ENCODE measurements at places on chromosomes 11 and 22. TPM values are rescaled to one million over a fixed set of nuclear protein-coding genes. Genes with fewer than 3 reads are reported as not detected.

- DNase-seq = no peak
These were observed 6.3 kb upstream of the OSM start for GRCh38 chr22:30272781-30273601.

DNA sequence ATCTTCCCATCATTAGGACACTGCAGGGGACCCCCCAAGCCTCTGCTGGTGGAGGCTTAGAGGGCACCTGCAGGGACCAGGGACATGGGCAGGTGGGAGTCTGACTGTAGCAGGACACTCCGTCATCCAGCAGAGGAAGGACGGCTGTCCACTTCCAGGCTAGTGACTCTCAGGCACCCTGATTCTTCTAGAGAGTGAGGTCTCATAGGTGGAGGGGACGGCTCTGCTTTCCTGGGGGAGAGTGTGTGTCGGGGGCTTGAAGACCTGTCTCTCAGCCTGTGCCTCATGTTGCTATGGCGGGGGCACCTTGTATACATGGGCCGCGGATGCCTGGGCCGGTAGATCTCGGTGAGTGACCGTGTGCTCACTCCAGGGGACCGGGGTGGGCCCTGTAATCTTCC, 1116.6 kb downstream of the BRD1 start:
- DNase-seq = no peak

DENND5A gene
- 75.8 TPM for total RNA-seq

DNA sequence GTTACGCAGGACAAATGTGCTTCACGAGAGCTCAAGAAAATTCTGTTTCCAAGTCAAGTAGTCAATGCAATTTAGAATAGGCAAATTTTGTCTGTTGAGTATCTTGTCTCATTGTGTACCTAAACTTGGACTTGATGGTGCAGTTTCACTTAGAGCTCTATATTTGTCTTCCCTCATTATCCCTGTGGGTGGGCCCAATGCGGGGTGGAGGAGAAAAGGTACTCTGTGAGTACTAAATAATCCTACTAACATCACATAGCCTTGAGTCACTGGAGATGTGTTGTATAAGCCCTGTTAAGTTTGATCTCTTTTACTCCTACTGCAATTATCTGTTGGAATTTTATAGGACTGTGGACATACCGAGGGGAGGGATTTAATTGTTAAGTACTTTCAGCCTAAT, 331.2 kb downstream of the METTL15 start:
- DNase-seq = no peak

ZNF70 gene
- total RNA-seq = 5.9 TPM

- no peak for DNase-seq
These were observed 11.1 kb downstream of the RANGAP1 start for GRCh38 chr22:41274856-41275255.

DNA sequence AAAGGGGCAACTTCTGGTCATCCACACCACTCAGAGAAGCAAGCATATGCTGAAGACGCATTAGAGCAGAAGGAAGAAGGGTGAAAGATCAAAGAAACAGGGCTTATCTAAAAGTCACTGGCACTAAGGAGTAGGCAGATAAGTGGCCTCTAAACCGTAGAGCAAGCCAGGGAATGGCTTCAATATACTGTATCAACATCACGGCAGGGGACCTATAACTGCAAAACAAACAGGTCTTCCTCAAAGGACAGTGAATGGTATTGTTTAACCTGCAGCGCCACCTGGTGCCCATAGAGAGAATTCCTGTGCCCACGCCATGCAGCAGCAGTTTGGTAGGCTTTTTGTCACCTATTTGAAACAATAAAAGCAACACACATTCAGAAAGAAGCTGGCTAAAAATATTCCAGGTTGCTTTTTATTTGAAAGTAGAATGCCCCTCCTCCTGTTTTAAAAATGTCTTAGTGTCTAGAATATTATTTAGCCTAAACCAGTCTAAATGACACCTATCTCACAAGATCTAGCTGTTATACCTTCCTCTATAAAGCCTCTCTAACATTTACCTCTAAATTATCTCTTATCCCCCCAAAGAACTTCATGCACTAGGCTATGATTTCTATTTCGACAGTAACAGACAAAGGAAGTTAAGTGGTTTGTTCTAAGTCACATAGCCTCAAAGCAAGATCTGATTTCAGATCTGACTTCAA, 21.8 kb downstream of the SNX19 start:
- peak; percentile 72 for DNase-seq

GRCh38 chr11:95345651-95346050, 114.6 kb upstream of the SESN3 start:
- DNase-seq = no peak

DNA sequence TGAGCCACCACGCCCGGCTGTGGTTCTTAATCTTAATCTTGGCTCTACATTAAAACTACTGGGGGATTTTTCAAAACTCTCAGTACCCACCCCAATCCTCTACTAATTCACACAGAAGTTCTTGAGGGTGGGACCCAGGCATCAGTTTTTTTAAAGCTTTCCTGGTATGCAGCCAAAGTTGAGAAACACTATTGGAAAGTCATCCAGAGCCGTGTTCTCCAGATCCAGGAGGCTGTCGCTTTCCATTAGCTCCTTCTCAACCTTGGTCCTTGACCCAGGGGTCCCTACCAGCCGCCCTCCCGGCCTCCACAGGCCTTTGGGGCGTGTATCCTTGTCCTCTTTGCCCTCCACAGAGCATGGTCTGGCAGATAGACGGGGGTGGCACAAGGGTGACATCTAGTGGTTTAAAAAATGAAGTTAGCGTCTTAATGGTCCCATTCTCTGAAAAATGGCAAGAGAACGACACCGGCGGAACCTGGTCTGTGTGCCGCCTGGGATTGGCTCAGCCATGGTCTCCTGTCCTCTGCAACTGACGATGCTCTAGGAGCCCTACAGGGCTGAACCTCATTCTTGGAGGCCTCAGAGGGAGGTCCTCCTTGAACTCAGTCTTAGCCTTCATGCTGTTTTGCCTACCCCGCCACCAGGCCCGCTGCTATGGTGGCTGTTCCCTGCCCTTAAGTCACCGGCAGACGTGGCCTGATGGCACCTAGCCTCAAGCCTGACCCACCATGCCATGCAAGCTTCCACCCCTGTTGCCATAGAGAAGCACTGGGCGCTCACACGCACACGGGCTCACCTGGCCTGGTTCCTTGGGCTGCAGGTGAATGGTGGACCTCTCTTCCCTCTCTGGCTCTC, 152.0 kb upstream of the SYN3 start:
- DNase-seq = peak; percentile 39

GRCh38 chr22:46409631-46410210, 74.2 kb downstream of the TRMU start:
- no peak for DNase-seq

- no peak for DNase-seq
These were observed 976 bp downstream of the HBD start for GRCh38 chr11:5233307-5233706.

GRCh38 chr11:74677131-74677530, 54.1 kb downstream of the CHRDL2 start:
- no peak for DNase-seq

- DNase-seq = peak; percentile 2
These were observed at the start of gene MPPED2 for GRCh38 chr11:30586251-30587144. Gene MPPED2, minus strand, starts transcription at chr11:30586353. Its CDS starts 5,980 bp downstream, at chr11:30580373.

DNA sequence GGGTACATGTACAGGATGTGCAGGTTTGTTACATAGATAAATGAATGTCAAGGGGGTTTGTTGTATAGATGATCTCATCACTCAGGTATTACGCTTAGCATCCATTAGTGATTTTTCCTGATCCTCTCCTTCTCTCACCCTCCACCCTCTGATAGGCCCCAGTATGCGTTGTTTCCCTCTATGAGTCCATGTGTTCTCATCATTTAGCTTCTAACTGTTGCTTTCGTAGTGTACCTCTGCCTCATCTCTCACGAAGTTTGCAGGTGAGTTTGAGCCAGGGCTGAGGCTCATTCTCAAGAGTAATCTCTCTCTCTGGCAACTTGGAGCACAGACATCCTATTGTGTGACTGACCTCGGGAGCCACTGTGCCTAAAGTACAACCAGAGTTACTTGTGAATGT, 4.7 kb upstream of the HBE1 start:
- DNase-seq = no peak

GRCh38 chr22:23269441-23270211, 89.3 kb downstream of the BCR start:
- DNase-seq = no peak

MUC2 gene
- total RNA-seq = not detected

PRR33 gene
- not detected for total RNA-seq

GRCh38 chr11:131685906-131686305, 315.5 kb downstream of the NTM start:
- DNase-seq = no peak

DNA sequence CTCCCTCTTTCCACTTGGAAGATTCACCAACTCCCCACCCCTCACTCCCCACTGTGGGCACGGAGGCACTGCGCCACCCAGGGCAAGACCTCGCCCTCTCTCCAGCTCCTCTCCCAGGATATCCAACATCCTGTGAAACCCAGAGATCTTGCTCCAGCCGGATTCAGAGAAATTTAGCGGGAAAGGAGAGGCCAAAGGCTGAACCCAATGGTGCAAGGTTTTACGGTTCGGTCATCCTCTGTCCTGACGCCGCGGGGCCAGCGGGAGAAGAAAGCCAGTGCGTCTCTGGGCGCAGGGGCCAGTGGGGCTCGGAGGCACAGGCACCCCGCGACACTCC, 397 bp upstream of the CD44 start:
- no peak for DNase-seq

DNA sequence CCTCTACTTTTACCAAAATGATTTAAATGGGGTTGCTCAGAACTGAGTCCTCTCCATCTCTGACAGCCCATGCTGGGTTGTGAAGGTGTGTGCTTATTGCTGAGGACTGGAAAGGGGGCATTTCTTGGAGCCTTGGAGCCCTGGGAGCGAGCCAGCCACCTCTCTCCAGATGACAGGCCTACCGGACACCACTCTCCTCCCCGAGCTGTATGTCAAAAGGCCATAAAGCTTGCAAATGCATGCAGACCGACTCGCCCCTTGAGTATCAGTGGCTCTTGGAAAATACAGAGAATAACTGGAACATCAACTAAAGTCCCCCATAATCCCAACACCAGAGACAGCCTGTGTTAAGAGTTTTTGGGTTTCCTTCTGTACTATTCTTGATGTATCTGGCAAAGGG, 67.9 kb upstream of the PITPNB start:
- no peak for DNase-seq

DNA sequence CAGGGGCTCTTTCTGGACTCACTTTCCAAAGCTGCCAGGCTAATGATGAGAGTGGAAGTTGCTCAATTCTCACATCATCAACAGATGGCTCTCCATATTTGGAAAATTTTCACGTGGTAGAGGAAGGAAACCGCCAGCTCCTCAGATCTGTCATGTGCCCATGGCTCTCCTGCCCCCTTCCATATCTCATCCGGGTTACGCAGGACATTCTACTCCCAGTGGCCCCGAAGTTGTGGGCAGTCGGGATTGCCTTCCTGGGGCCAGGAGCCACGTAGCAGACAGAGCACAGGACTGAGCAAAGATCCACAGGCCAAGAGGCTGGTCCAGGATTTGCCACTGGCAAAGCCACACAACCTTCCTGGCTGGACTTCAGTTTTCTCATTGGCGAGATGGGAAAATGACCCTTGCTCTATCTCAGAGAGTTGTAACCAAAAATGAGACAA, 38.8 kb downstream of the RPUSD4 start:
- DNase-seq = peak; percentile 46

GRCh38 chr11:4441515-4441914, 7.6 kb upstream of the OR52K2 start:
- no peak for DNase-seq

SYT12 gene
- total RNA-seq = not detected

- DNase-seq = peak; percentile 85
These were observed 84.1 kb downstream of the LARGE2 start for GRCh38 chr11:46006418-46007070.

DNA sequence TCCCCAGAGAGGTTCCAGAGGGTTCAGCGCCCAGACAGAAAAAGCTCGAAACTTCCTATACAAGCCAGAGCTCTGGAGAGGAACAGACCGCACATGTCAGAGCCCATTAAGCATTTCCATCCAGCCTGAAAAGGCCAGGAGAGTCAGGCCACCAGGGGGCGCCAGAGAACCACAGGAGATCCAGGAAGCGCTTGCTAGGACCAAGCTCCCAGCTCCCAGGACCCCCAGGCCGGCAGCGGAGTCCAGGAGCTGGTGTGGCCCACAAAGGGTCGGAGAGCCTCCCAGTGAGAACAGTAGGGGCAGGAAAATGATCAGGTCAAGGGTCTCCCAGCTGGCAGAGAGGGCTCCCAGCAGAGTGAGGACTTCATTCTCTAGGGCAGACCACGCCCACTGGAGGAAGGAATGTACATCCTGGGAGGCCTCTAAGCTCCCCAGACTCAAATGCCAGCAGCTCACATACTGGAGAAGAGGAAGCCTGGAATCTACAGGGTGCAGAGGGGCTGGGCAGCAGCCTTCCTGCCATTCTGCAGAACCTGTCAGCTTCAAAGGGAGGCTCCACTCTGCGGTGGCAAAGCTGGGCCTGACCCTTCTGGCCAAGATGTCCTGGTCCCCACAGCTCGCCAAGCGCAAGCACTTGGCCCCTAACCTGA, 2.1 kb upstream of the MEI1 start:
- DNase-seq = peak; percentile 89

- no peak for DNase-seq
These were observed 27.7 kb upstream of the CHRM1 start for GRCh38 chr11:62948765-62949320.

MPEG1 gene
- total RNA-seq = not detected

Measured in fibroblast of the aortic adventitia (primary cell).